Vagina (tissue), 2 donors: ENCODE measurements at places on chromosomes 5 and 9. TPM values are rescaled to one million over a fixed set of nuclear protein-coding genes. Genes with fewer than 3 reads are reported as not detected.
A peak's percentile ranks its signal among the peaks of the same experiment; 100 is the strongest.

DNA sequence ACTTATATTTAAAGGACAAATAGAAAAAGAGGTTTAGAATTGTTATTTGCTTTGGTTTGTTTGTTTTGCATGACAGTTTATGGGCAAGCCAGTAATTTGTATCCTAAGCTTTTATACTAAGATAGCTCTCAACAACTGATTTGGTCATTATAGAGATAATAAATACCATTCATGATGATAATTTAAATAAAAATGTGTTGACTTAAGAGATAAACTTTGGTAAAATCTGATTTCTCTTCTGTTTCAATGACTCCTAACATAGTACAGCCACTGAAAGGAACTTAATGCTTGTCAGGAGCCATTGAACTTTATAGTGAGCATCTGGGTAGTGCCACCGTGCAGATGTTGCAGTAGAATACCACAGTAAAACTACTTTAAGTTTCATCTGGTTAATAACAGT lies 160.7 kb upstream of the ACOT12 start:
- no peak overlapping the region for H3K27ac ChIP-seq
- no peaks in the 10 kb centered on the region for H3K36me3 ChIP-seq
- no peaks in the 10 kb centered on the region for H3K27me3 ChIP-seq
- H3K4me1 ChIP-seq = peaks cover 13% of the 10 kb centered on the region
- H3K4me3 ChIP-seq = no peak overlapping the region
- no peak for DNase-seq

Gene SCGB3A1
- not detected for total RNA-seq

DNA sequence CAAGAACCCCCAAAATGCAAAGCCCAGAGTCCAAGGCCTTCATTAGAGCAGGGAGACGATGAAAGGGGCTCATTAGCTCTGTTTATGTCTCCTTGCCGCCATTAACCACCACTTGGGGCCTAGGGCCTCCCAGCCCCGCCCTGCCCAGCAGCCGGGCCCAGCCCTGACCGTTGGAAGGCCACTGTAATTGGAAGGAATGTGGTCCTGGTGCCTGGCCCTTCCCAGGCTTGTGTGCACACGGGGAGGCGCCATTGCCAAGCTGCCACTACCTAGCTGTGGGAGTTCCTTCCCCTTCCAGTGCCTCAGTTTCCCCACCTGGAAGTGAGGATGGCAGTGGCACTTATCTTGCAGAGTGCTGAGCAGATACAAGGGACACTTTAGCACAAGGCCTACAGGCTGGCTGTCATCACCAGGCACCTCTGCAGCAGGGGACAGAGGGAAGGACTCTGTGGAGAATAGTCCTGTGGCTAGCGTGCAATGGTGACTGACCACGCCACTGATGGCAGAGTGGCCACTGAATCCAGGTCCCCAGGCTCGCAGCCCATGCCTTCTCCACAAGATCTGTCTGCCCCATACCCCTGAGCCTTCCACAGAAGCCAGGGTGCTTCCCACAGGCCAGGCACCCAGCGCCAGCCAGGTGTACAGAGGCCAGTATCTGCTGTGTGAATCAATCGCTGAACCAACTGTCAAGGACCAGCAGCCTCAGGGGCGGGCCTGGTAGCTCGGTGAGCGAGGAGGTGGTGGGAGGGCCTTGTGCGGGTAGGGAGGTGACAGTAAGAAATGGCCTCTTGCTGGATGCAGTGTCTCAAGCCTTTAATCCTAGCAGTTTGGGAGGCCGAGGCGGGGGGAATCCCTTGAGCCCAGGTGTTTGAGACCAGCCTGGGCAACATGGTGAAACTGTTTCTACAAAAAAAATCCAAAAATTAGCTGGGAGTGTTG lies 20.8 kb downstream of the GBGT1 start:
- H3K27me3 ChIP-seq = no peaks in the 10 kb centered on the region
- H3K4me3 ChIP-seq = no peak overlapping the region
- no peaks in the 10 kb centered on the region for H3K36me3 ChIP-seq
- peak overlapping the region; percentile 51 for H3K27ac ChIP-seq

DNA sequence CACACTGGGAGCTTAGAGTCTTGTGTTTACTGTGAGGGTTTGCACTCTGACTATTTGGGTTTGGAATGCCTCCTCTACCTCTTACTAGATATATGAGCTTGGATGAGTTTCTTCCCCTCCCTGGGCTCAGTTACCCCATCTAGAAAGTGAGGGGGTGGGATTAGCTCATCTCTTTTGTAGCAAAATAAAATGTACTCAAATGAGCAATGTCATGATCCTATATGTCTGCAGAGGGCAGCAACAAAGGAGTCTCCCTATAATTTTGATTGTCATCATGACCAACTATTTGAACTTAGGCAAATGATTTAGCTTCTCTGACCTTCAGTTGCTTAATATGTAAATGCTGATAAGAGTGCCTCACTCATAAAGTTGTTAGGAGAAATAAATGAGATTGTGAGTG lies 109.0 kb downstream of the DPYSL3 start:
- H3K4me1 ChIP-seq = peaks cover 25% of the 10 kb centered on the region
- H3K27ac ChIP-seq = no peak overlapping the region
- peaks cover 26% of the 10 kb centered on the region for H3K36me3 ChIP-seq
- no peak overlapping the region for H3K4me3 ChIP-seq
- no peak for DNase-seq

DNA sequence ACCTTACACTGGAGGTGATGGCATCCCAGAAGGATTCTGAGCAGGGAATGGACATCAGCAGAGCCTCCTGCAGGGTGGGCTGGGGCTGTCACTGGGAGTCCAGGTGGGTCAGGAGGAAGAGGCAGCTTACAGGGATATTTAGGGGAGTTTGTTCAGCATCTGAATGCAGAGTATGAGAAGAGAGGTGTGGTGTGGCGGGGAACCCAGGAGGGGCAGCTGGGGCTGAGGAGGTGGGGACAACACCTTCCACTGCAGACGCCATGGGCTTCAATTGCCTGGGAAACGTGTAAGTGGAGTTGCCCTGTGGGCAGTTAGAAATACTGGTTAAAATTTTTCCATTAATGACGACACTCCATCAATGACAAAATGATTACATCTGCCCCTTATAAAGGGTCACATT lies 33.5 kb downstream of the S1PR3 start:
- peaks cover 37% of the 10 kb centered on the region for H3K4me1 ChIP-seq
- H3K27me3 ChIP-seq = no peaks in the 10 kb centered on the region
- H3K36me3 ChIP-seq = no peaks in the 10 kb centered on the region
- no peak for DNase-seq
- peak overlapping the region; percentile 92 for H3K27ac ChIP-seq

DNA sequence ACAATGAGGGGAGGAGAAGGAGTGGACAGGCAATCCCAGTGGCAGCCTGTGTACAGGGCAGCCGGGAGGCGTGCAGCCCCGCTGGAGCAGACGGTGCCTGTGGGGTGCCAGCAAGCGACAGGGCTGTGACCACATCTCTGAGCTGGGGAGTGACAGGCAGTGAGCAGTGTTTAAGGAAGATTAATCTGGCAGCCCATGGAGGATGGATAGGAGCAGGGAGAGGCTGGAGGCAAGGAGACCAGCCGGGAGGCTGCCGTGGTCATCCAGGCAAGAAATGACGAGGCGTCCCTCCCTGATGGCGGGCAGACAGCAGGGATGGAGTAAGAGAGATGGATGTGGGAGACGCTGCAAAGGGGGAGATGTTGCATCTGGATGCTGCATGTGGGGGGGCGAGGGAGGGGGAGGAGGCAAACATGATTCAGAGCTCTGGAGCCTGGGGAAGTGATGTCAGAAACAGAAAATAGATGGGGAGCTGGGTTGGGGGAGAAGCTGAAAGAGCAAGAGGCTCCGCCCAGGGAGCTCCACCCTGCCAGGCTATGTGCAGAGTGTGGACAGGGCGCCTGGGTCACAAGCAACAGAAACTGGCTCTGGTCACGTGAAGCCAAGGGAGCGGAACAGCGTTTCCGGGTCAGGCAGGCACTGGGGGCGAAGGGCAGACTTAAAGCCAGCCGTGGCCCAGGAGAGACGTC lies 12.6 kb downstream of the UNC5A start:
- no peak overlapping the region for H3K27ac ChIP-seq
- DNase-seq = no peak
- H3K27me3 ChIP-seq = no peaks in the 10 kb centered on the region
- H3K36me3 ChIP-seq = no peaks in the 10 kb centered on the region
- peaks cover 7% of the 10 kb centered on the region for H3K4me1 ChIP-seq

DNA sequence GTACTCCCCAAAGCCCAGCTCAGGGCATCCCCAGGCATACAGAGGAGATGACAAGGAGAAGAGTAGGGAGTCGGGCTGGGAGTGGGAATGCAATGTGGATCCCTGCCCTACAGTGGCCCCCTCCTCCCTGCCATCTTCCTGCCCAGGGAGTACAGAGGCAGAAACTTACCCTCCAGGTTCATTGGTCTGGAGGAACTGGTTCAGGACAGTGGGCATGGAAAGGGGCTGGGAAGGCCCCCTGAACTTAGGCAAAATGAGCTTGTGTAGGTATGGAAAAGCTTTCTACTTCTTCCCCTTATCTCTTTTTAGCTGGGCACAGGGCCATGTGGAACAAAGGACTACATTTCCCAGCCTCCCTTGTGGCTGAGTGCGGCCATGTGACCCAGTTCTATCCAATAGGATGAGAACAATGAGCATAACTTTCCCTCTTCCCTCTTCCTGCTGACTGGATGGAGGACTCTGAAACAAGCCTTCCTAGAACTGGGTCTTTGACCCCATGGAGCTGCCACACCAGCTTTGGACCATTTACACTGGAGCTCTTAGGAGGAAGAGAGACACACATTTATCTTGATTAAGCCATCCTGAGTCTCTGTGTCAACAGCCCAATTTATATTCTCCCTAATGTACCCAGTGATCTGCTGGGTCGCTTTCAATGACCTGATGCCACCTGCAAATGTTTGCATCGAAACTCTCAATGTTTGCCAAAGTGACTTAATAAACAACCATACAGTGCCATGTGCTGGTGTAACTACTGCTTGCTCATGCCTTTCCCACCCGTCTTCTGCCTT lies 25.0 kb upstream of the HMCN2 start:
- H3K27ac ChIP-seq = no peak overlapping the region
- H3K4me1 ChIP-seq = peaks cover 30% of the 10 kb centered on the region
- H3K4me3 ChIP-seq = no peak overlapping the region
- no peaks in the 10 kb centered on the region for H3K36me3 ChIP-seq
- H3K27me3 ChIP-seq = no peaks in the 10 kb centered on the region
- no peak for DNase-seq

- peak; percentile 97 for DNase-seq
- peaks cover 3% of the 10 kb centered on the region for H3K36me3 ChIP-seq
- peak overlapping the region; percentile 26 for H3K4me3 ChIP-seq
- H3K27me3 ChIP-seq = no peaks in the 10 kb centered on the region
Measured at GRCh38 chr5:177546258-177546741, 8.1 kb downstream of the FAM193B start.

DNA sequence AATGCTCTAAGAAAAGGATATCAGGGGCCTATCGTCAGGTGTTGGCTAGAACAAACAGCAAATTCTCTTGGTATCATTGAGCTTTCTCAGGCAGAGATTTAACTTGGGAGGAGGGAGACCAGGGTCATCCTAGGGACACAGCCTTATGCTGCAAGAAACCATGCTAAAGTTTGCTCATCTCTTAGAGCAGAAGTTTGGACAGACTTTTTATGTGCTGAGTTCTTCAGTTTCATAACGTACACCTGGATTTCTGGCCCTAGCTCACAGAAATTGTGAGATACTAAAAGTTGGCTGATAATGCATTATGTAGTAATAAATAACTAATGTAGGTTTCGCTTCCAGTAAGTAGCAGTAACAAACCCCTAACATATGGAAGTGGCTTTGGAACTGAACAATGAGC lies 1359.8 kb upstream of the CDH9 start:
- H3K4me1 ChIP-seq = no peaks in the 10 kb centered on the region
- H3K36me3 ChIP-seq = no peaks in the 10 kb centered on the region
- H3K27me3 ChIP-seq = no peaks in the 10 kb centered on the region
- no peak for DNase-seq

- no peak overlapping the region for H3K27ac ChIP-seq
- H3K36me3 ChIP-seq = no peaks in the 10 kb centered on the region
- H3K4me3 ChIP-seq = no peak overlapping the region
Measured at GRCh38 chr9:11312966-11313365, 700.2 kb upstream of the PTPRD start.

DNA sequence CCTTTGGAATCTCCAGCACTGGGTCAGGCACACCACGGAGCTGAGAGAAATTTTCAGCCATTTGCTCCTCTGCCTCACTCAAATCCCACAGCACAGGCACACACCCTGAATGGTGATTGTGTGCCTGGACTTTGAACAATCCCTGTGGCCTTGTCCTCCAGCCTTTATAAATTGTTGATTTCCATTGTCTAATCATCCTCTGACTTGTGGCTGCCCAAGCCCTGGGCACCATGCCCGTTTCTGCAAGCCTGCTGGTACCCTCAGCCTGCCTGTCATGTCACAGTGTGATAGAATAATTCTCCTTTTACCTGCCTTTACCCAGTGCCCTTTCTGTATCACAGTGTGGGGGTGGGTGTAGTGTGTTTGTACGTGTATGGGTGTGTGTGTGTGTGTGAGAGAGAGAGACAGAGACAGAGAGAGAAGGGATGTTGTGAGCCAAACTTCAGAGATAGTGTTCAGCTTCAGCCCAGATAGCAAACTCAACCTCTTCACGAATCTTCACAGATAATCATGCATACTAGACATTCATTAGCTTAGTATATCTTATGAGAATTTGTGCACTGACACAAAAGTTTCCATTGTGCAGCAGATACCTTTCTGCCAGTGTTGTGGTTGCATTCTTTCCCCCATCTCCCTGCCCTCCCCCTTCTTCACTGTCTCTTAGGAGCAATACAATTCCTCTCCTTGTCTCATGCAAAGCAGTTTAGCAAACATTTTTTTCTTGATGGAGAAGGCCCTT lies 27.8 kb upstream of the SLC44A1 start:
- DNase-seq = no peak
- no peaks in the 10 kb centered on the region for H3K27me3 ChIP-seq
- no peak overlapping the region for H3K4me3 ChIP-seq
- no peaks in the 10 kb centered on the region for H3K4me1 ChIP-seq
- H3K36me3 ChIP-seq = no peaks in the 10 kb centered on the region

Gene GRIN1
- total RNA-seq = 0.74 TPM

Gene PRRT1B
- not detected for total RNA-seq

Gene ADGRD2
- total RNA-seq = 4.2 TPM

GRCh38 chr9:5895782-5896181 lies 5.1 kb downstream of the MLANA start:
- no peaks in the 10 kb centered on the region for H3K4me1 ChIP-seq
- H3K4me3 ChIP-seq = no peak overlapping the region
- H3K27me3 ChIP-seq = no peaks in the 10 kb centered on the region
- DNase-seq = no peak
- H3K36me3 ChIP-seq = no peaks in the 10 kb centered on the region
- no peak overlapping the region for H3K27ac ChIP-seq

GRCh38 chr5:22852807-22853660 lies at the start of gene CDH12:
Gene CDH12, minus strand, starts transcription at chr5:22853344.
- DNase-seq = no peak
- H3K36me3 ChIP-seq = no peaks in the 10 kb centered on the region
- no peaks in the 10 kb centered on the region for H3K27me3 ChIP-seq
- H3K27ac ChIP-seq = no peak within 1 kb of the TSS
- peaks cover 5% of the 10 kb centered on the region for H3K4me1 ChIP-seq

Gene PCDHGA2
- total RNA-seq = 6.1 TPM

GRCh38 chr5:150672237-150672883 lies 11.3 kb downstream of the MYOZ3 start:
- DNase-seq = no peak
- H3K27me3 ChIP-seq = no peaks in the 10 kb centered on the region
- H3K4me3 ChIP-seq = peak overlapping the region; percentile 52
- H3K36me3 ChIP-seq = no peaks in the 10 kb centered on the region
